ENCODE measurements at places on chromosomes 12 and 14. TPM values are rescaled to one million over a fixed set of nuclear protein-coding genes. Genes with fewer than 3 reads are reported as not detected.

DNA sequence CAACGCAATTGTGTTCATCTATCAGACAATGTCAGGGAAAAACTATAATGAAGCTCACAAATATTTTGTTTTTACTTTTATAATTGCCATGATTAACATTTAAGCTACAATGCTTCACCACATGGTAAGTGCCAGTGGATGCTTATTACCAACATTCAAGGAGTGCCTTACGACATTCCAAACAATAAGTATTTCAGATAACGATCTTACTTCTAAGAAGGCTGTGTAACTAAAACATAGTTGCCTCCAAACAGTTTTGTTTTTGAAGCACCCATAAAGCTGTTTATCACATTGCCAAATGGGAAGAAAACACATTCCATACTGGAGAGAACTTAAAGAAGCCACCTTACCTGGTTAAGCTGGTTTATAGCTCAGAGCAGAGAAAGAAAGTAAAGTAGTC lies 78.8 kb downstream of the RPS6KA5 start:
- DNase-seq = no peak
- H3K27me3 ChIP-seq = no peaks in the 10 kb centered on the region

Gene SLC2A13
- 20.5 TPM for total RNA-seq

Gene FAM186B
- total RNA-seq = not detected

- H3K4me1 ChIP-seq = no peaks in the 10 kb centered on the region
- H3K36me3 ChIP-seq = no peaks in the 10 kb centered on the region
- no peak overlapping the region for H3K4me3 ChIP-seq
- H3K27me3 ChIP-seq = no peaks in the 10 kb centered on the region
- no peak for DNase-seq
Observed at GRCh38 chr12:76003355-76003638, 28.3 kb downstream of the PHLDA1 start.

DNA sequence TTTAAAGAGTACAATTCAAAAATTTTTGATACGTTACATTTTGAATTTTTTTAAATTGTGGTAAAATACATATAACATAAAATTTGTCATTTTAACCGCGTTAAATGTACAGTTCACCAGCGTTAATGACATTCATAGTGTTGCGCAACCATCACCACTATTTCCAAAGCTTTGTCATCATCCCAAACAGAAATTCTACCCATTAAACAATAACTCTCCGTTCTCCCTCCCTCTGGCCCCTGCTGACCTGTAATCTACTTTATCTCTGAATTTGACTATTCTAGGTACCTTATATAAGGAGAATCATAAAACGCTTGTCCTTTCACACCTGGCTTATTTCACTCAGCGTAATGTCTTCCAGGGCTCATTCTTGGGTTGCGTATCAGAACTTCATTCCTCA lies 69.1 kb upstream of the DYNC1H1 start:
- no peaks in the 10 kb centered on the region for H3K27me3 ChIP-seq
- H3K4me1 ChIP-seq = no peaks in the 10 kb centered on the region
- no peak overlapping the region for H3K27ac ChIP-seq

DNA sequence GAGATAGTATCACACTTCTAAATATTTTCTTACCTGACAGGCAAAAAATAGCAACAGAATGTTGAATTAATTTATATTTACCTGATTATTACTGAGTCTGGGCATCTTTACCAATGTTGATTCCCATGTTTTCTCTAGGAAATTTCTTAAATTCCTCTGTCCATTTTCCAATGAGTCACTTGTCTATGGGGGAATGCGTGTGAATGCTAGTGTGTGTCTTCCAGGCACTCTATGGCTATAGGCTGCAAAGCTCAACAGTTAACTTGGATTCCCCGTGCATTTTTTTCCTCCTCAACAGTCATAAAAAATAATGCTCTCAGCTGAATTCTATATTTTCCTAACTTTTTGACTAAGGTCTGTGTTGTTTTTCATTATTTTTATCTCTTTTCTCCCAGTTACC lies 1385.8 kb upstream of the FLRT2 start:
- H3K36me3 ChIP-seq = no peaks in the 10 kb centered on the region
- H3K4me1 ChIP-seq = no peaks in the 10 kb centered on the region
- DNase-seq = no peak
- no peak overlapping the region for H3K27ac ChIP-seq
- no peaks in the 10 kb centered on the region for H3K27me3 ChIP-seq
- H3K4me3 ChIP-seq = no peak overlapping the region

DNA sequence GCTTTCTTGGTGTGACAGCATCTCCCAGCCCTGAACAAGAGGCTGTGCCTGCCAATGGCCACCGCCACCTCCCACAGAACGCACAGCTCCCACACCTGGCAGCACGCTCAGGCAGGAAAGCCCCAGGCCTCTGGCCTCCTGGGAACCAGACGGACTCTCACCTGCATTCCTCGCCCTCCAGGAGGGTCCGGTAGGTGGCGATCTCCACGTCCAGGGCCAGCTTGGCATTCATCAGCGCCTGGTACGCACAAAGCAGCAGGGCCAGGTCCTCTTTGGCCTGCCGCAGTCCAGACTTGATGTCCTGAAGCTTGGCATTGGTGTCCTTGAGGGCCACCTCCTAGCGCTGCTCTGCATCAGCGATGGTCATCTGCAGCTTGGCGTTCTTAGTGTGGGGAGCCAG lies 12.1 kb upstream of the KRT77 start:
- H3K27me3 ChIP-seq = peaks cover 50% of the 10 kb centered on the region
- no peaks in the 10 kb centered on the region for H3K4me1 ChIP-seq
- no peak overlapping the region for H3K4me3 ChIP-seq
- no peak overlapping the region for H3K27ac ChIP-seq
- H3K36me3 ChIP-seq = no peaks in the 10 kb centered on the region
